Fibroblast of skin of scalp (primary cell): ENCODE measurements at places on chromosomes 12 and 14.

DNA sequence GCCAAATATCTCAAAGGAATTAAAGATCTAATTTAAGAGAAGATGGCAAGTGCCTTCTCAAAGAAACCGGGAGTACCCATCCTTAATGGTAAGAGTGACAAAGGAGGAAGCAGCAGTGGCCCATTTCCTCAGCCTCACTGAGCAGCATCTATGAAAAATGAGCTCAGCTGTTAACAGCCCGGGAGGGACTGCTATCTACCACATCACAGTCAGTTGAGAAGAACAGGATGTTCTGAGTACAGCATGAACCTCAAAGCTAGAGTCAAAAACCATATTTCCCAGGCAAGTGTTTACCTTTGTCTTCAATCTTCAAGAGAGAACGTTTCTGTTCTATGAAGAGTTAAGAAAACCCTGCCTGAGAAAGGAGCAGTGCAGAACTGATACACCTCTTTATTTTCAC lies 115.0 kb downstream of the BTG1 start:
- DNase-seq: no peak

DNA sequence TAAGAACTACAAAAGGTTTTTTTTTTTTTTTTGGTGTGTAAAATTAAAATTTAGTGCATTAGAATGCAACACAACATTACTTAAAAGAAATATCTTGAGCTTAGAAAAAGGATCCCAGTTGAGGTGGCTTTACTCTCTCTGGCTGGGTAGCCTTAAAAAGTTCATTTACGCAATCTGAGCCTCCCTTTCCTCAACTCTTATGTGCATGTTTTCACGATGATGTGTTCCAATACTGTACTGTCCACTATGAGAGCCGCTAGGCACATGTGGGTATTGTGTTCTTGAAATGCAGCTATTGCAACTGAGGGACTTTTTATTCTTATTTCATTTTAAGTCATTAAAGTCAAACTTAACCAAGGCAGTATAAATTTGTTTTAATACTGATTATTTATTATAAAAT lies 460.9 kb upstream of the SYT1 start:
- DNase-seq: peak; percentile 19

DNA sequence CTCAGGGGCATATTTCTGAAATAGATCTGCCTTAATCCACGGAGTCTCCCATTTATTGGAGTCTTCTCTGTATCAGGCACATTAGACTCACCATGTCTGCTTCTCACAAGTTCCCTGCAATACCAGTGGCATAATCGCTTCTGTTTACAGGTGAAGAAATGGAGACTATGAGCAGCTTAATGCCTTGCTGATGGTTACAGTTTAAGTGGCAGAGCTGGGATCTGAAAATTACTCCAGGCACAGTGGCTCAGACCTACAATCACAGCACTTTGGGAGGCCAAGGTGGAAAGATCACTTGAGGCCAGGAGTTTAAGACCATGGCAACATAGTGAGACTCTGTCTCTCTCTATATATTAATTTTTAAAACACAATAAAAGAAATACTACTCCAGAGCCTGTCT lies 7.3 kb upstream of the RIC8B start:
- DNase-seq: no peak

DNA sequence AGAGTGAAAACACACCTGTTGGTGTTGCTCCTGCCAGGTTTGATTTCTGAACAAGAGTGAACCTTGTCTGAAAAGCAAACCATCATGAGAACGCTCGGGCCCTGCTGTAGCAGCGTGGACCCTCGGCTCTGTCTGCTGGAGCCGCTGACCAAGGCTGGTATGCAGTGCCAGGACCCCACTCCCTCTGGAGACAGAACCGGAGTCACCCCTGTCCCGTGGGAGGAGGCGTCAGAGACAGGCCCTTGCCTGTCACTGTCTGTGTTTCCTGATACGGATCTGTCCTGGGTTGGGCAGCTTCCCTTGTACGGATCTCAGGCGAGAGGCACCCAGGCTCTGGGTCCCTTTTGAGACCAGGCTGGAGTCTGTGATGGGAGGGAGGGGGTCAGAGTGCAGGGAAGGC lies 111.6 kb downstream of the ADGRD1 start:
- no peak for DNase-seq

DNA sequence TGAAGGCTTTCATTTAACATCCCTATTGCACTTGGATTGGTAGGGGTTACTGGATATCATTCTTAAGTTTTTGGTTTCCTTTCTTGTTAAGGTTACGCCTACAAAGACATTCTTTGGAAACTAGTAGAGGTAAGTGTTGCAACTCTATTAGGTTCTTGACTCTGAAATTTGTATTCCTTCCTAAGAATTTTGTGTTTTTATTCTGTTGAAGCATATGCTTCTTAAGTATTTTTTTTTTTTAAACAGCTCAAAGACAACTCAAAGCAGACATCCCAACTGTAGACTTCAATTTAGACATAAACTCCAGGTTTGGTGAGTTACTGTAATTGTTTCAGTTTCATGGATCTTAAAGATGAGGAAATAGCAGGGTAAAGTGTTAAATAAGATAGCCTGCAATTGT lies 1.1 kb upstream of the RBMS2 start:
- DNase-seq: no peak

GRCh38 chr12:90304231-90304630 lies 595.6 kb upstream of the ATP2B1 start:
- DNase-seq: no peak

GRCh38 chr12:108568338-108569154 lies 6.2 kb downstream of the ISCU start:
- no peak for DNase-seq

GRCh38 chr14:60933920-60934655 lies 46.8 kb downstream of the TRMT5 start:
- DNase-seq: no peak

- DNase-seq: no peak
These were observed 747.6 kb upstream of the LRFN5 start for GRCh38 chr14:40859055-40859454.

GRCh38 chr14:64110802-64111201 lies 183.4 kb downstream of the ESR2 start:
- no peak for DNase-seq

GRCh38 chr14:72608391-72609204 lies 285.3 kb downstream of the DPF3 start:
- DNase-seq: peak; percentile 93

GRCh38 chr12:22935090-22935489 lies 310.1 kb downstream of the ETNK1 start:
- peak; percentile 48 for DNase-seq

- DNase-seq: peak; percentile 57
These were observed 559.9 kb downstream of the C12orf50 start for GRCh38 chr12:87469295-87469694.

DNA sequence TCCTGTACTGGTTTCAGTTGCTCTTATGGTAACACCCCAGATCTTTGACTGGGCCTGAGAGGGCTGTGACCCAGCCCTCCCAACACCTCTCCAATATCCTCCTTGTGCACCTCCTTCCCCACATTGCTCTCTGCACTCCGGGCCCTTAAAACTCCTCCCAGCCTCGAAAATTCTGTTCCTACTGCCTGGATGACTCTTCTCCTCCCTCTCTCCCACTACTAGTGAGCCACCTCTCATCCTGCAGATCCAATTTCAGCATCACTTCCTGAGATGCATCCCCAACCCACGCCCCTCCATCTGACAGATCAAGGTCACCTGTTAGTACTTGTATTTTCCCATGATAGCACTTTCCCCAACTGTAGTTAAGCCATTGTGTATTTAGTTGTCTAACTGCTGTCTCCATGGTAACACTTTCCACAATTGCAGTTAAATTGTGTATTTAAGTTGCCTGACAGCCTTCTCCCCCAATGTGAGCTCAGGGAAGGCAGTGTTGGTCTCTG lies 11.5 kb upstream of the NT5DC3 start:
- DNase-seq: no peak

DNA sequence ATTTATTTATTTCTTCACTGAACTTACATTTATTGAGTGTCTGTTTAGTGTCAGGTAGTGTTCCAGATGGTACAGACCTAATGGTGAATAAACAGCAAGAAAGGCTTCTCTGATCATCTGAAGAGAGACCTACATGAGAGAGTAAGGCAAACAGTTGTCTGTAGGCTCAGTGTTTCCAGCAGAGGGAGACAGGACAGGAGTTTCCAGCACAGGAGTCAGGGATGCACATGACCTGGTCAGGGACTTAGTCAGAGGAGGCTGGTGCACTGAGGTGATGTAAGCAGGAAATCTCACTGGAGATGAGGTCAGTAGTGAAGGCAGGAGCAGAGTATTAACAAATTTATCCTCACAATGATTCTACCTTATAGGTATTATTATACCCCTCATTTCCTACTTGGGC lies 233.2 kb downstream of the MDGA2 start:
- peak; percentile 2 for DNase-seq

DNA sequence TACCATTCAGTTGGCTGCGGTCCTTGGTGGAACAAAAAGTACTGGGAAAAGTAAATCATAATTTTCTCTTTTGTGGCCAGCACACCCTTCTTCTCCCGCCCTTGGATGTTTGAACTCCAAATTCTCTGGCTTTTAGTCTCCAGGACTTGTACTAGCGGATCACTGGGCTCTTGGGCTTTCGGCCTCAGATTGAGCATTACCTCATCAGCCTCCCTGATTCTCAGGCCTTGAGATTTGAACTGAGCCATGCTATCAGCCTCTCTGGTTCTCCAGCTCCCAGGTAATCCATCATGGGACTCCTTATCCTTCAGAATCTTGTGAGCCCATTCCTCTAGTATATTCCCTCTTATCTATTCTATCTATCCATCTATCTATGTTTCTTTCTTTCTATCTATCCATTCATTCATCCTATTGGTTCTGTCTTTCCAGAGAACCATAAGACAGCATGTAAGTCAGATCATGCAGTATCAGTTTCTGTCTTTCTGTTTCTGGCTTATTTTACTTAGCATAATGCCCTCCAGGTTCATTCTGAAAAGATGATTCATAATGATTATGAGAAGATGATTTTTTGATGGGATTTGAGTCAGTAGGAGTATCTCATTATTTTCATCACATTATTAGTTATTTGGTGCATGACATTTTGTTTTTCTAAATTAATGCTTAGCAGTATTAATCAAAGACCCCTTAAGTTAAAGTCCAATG lies 814.9 kb downstream of the LRFN5 start:
- DNase-seq: no peak
